ENCODE measurements at places on chromosomes 13 and 19. TPM values are rescaled to one million over a fixed set of nuclear protein-coding genes. Genes with fewer than 3 reads are reported as not detected.

Gene DACH1
- 0.49 TPM for total RNA-seq

Gene SEMA6B
- 0.50 TPM for total RNA-seq

- no peak for DNase-seq
Observed at GRCh38 chr19:50599427-50599826, 31.2 kb upstream of the LRRC4B start.

- no peak for DNase-seq
Observed at GRCh38 chr13:88022431-88023208, 351.4 kb downstream of the SLITRK5 start.

DNA sequence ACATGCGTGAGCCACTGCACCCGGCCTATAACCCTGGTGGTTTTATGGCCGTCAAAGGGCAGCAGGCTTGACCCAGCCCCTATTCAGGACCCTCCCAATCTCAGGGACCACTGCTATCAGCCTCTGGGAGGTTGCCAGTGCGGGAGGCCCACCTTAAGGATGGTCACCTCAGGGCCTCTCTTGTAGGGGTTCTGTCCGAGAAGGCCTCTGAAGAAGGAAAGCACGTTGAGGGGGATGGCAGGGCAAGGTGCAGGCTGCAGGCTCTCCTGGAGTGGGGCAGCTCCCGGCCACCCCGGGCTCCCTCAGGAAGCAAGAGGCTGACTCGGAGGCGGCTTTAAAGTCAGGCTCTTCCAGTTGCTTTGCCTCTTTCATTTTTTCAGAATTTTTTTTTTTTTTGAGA, 6.0 kb upstream of the GRTP1 start:
- no peak for DNase-seq

- DNase-seq = no peak
Observed at GRCh38 chr13:59034198-59034597, 1129.5 kb downstream of the DIAPH3 start.
